Natural killer cell (primary cell): ENCODE measurements at places on chromosomes 6 and 20. TPM values are rescaled to one million over a fixed set of nuclear protein-coding genes. Genes with fewer than 3 reads are reported as not detected.

DNA sequence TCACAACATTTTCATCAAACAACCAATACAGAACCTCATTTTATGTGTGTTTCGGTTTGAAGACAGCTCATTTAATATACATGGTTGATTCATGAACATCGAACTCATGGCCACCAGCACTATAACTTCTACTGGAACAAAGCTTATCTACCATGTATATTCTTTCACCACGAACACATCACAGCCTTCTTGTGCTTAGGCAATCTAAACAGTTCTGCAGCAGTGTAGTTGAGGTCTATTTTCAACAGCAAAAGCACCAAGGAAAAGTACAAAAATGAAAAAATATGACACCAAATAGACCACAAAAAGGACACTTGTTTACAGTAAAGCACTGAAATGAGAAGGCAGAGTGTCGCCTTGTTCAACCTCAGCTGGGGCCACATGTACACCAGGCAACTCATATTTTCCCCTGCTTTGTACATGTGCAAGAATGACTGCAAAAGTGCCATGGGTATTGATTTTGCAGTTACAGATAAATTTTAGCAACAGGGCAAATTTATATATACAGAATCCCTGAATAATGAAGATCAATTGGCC is 25.8 kb upstream of the KCNK5 start:
- H3K4me1 ChIP-seq: no peaks in the 10 kb centered on the region
- DNase-seq: no peak
- H3K36me3 ChIP-seq: no peaks in the 10 kb centered on the region
- no peak overlapping the region for H3K27ac ChIP-seq

- no peak overlapping the region for H3K4me3 ChIP-seq
- no peak for DNase-seq
- no peaks in the 10 kb centered on the region for H3K27me3 ChIP-seq
- no peaks in the 10 kb centered on the region for H3K4me1 ChIP-seq
Measured at GRCh38 chr6:66533921-66534404, 826.9 kb upstream of the EYS start.

DNA sequence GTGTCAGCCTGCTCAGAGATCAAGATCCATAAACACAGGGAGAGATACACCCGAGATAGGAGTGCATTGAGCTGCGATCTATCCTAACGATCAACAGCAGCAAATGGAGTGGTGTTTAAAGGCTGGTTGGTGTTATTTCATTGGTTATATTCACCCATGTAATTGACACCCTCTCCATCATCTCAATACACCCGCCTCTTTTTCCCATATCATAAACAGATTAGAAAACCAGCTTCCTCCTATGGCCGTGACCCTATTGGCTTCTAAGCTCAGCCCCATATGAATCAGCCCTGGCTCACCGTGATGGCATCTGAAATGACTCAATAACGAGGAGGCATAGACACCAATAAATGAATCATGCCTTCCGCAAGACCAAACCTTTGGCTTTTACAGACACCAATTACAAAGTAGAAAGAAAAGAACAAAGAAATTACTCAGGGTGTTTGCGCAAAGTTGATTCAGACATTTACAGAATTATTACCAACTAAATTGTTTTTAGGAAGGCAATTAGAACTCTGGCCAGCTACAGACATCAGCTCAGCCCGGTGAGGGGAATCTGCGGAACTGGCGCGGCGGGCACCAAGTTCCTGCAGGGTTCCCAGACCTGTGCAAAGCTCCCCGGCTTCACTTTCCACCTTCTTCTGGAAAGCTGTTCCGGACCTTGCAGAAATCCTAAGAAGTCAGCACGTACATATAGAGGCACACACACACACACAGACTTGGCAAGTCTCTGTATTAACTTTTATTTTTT is 11.5 kb downstream of the PMEPA1 start:
- peaks cover 16% of the 10 kb centered on the region for H3K4me1 ChIP-seq
- no peak overlapping the region for H3K27ac ChIP-seq
- DNase-seq: no peak
- no peaks in the 10 kb centered on the region for H3K36me3 ChIP-seq

Gene EDN1
- 1.5 TPM for total RNA-seq

DNA sequence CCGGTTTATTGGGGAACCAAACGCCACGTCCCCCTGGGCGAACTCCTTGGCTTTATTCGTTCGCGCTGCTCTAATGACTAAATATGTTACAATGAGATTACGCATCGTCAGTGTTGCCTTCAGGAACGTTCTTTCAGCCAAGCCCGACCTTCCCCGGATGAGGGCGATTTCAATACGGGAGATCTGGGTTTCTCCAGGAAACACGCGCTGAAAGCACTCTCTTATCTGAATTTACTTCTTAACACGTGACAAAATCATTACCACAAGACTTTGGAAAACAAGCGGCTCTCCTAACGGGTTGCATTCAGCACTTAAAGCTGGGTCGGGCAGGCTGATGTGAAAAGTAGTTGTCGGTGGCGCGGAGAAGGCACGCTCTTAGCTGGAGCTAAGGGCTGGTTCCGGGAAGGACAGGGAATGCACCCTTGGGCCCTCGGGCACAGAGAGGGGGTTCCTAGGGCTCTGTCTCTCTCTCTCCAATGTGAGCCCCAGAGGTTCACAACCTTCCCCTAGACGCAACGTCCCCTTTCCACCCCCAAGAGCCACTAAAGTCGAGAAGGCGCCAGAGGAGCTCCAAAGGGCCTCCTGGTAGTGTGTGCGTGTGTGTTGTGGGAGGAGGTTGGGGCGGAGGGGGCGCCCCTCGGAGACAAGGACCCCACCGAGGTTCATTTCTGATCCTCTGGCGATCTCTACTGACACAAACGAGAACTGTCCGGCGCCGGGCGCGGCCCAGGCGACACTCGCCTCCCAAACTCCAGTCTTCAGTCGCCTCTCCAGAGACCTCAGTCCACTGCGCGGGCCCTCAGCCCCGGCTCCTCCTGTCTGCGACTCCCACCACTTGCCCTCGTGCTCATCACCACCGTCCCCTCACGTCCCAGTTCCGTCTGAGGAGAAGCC is 7.1 kb upstream of the NKX2-2 start:
- no peak for DNase-seq
- no peaks in the 10 kb centered on the region for H3K4me1 ChIP-seq
- H3K4me3 ChIP-seq: no peak overlapping the region
- no peaks in the 10 kb centered on the region for H3K36me3 ChIP-seq

DNA sequence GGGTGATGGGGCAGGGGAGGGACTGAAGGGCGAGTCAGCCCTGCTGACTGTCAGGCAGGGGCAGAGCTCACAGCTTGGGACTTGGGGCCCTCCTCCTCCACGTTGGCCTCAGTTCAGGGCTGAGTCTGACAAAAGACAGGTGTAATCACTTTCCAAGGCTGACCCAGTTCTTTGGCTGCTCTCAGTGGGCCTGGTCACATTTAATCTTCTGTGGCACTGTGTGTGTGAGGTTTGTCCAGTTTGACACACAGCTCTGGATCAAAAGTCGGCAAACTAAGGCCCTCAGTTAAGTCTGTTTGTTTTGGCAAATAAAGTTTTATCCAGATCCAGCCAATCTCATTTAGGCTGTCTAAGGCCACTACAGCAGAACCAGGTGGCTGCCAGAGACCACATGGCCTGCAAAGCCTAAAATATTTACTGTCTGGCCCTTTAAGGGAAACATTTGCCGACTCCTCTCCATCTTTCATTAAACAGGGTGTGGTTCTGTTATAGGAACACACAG is 5.1 kb upstream of the MAP1LC3A start:
- DNase-seq: no peak
- no peak overlapping the region for H3K27ac ChIP-seq
- H3K27me3 ChIP-seq: no peaks in the 10 kb centered on the region
- H3K4me3 ChIP-seq: no peak overlapping the region
